AG09309 (cell line): ENCODE measurements at places on chromosomes 7 and 10.
A peak's percentile ranks its signal among the peaks of the same experiment; 100 is the strongest.

GRCh38 chr7:99694201-99694911 is 14.6 kb upstream of the CYP3A5 start:
- no peak for DNase-seq

GRCh38 chr10:73759512-73760115 is 15.4 kb downstream of the SEC24C start:
- DNase-seq = no peak

GRCh38 chr10:62457598-62457997 is 83.4 kb downstream of the ZNF365 start:
- no peak for DNase-seq

- DNase-seq = no peak
Observed at GRCh38 chr7:94350734-94351133, 44.0 kb upstream of the COL1A2 start.

DNA sequence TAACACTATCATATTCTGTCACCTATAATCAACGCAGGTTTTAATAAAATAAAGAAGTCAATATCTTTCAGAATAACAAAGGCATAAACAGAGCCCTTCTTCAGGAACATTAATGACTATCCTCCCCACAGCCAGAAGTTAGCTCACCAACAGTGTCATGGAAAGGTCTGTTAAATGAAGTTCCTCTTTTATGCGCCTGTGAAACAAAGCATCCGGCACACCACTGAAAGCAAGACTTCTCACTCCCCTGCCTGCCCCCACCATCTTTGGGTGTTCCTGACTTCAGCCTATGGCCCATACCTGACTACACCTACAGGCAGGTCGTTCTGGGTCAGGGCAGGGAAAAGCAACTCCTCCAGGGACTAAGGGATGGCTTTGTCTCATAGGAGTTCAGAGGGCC is 205.4 kb downstream of the FANK1 start:
- no peak for DNase-seq

DNA sequence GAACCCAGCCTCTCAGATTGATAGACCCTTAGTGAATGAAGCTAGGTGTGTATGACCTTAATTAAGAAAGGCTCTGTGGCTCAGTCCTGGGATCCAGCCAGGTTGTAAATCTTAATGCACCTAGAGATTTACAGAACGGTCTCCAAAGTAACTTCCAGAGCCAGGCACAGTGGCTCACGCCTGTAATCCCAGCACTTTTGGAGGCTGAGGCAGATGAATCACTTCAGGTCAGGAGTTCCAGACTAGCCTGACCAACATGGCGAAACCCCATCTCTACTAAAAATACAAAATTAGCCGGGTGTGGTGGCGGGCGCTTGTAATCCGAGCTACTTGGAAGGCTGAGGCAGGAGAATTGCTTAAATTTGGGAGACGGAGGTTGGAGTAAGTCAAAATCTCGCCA is 24.3 kb downstream of the CALHM2 start:
- no peak for DNase-seq

- no peak for DNase-seq
Observed at GRCh38 chr7:138008588-138009349, 6.9 kb upstream of the CREB3L2 start.

GRCh38 chr10:6025683-6026255 is 36.4 kb downstream of the IL2RA start:
- no peak for DNase-seq

DNA sequence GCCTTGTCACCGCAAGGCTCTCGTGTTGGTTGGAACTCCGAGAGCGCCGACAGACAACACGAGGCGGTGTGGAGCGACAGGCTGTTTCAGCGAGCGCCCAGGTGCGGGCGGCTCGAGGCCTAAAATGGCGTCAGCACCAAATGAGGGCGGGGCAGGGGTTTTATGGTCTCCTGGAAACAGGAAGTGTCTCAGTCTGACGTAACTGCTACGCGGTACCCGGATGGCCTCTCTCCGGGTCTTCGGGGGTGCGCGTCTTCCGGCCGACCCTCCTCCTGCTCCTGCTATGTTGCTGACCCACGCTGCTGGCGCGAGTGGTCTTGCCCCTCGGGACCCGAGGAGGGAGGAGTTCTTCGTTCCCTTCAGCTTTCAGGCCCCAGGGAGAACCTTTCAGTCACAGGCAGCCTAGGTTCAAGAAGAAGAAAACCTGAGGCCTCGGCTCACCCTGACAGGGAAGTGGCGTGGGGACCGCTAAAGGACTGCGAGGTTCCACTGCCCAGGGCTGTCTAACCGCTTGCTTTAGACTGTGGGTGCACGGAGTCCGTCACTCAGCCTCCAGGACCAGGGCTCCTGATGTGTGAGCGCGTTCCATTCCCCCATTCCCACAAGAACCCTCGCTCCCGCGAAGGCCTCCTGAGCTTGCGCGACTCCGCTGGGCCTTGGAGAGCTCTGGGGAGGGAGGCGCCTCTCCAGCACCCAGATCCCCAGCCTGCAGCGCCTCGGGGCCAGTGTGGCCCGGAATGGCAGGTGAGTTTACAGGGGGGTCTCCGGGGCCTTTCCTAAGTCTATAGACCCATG is 77.3 kb downstream of the GLRX3 start:
- no peak for DNase-seq

DNA sequence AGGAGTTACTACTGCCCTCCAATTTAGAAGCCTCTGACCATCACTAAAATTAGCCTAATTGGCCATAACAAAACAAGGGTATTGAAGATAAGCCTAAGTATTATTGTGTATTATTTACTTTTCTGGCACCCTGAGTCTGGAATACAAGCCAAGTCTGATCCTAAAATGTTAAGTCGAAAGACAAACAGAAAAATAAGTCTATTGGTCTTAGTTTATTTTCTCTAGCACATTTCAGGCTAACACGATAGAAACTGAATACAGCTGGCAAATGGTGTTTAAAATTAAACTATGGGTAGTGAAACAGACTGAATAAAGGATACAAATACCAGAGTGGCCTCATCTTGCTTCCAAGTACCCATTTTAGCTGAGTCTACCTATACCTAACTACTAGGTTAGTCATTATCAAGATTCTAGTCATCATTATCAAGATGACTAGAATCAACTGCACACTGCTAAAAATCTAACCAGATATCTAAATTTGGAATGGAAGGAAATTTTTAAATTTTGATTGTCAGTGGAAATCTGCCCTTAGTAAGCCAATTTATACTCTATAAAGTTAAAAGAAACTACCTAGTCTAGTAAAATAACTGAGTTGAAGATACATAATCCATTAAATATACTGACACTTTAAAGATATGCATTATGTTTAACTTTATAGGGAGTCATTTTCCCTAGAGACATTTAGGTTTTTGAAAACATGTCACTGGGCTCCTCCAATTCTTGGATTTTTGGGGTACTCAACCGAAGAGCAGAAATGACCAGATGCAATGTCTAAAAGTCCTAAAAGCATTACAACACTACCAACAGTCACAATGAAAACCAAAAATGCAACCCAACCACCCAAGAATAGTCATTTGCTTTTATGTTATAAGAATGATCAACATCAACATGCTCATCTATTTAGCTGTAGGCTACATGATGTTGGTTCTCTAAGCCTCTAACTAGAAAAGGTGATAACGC is 80.9 kb downstream of the NT5C2 start:
- DNase-seq = no peak

DNA sequence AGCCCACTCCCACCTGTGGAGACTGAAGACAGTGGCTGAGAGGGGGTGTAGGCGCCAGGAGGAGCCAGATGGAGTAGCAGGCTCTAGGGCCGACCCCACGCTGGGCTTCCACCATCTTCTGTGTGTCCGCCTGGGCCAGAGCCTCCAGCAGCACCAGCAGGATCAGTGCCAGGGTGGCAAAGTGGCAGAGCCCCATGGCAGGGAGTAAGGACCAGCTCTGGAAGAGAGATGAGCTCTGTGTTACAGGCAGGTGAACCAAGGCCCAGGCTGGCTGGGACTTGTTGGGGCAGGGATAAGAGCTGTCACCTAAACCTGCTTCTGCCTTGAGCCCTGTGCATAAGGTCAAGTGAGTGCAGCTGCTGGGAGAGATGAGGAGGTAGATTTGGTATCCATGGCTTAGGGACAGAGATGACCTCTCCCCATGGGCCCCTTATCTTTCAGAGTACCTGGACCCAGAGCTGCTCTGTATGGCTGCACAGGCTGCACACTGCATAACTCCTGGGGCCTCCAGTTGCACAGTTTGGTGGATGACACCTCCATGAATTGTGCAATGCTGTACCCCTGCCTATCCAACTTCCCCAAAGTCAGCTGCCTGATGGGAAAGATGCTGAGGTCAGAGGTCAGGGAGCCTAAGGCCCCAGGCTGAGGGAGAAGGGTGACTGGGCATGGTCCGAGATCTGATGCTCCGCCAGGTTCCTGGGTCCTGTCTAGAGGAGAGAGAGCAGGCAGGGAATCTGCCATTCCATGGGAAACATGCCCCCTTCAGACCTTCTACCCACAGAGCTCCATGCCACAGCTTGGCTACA is 7.4 kb upstream of the SAMD8 start:
- no peak for DNase-seq

DNA sequence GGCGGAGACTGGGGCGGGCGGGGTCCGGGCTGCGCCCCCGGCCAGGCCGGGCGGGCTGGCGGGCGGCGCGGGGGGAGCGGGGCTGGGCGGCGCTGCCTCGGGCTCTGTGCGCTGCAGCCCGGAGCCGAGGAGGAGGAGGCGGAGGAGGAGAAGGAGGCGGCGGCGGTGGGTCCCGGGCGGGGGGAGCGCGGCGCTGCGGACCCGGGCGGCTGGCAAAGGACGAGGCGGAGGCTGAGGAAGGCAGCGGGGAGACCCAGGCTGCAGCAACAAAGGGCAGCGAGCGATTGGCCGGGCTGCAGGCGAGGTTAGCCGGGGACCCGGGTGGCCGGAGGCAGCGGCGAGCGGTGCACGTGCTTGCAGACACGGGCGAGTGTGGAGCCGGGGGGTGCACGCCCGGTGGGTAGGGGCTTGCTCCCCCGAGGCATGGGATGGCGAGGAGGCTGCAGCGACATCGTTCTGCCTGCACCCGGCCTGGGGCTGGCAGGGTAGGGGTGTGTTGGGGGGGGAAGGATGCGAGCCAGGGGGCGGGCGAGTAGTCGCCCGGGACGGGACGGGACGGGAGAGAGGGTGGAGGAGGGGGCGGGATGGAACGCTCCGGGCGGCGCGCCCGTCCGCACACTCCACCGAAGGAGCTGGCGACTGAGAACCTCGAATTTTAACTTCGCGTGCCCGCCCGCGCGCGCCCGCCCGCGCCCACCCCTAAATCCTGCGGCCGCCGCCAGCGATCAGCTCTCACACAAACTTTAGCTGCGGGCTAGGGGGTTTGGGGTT is 844 bp upstream of the KAT6B start:
- no peak for DNase-seq

GRCh38 chr10:122227754-122228153 is 43.3 kb upstream of the BTBD16 start:
- no peak for DNase-seq

DNA sequence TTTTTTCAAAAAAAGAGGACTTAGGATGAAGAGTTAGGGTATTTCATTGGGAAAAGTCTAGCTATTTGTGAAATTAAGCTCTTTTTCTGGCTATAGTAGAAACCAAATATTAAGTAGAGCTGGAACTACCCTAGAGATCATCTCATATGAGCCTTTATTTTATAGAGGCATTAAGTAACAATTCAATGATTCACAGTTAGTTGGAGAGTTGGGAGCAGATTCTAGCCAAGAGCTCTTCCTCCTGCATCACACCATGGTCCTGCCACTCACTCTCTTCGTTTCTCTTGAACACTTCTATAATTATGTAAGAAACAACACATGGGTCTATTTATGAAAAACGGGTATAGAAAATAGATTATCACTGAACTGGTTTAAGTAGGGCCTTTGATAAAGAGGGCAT is 76.1 kb upstream of the ANK3 start:
- no peak for DNase-seq

DNA sequence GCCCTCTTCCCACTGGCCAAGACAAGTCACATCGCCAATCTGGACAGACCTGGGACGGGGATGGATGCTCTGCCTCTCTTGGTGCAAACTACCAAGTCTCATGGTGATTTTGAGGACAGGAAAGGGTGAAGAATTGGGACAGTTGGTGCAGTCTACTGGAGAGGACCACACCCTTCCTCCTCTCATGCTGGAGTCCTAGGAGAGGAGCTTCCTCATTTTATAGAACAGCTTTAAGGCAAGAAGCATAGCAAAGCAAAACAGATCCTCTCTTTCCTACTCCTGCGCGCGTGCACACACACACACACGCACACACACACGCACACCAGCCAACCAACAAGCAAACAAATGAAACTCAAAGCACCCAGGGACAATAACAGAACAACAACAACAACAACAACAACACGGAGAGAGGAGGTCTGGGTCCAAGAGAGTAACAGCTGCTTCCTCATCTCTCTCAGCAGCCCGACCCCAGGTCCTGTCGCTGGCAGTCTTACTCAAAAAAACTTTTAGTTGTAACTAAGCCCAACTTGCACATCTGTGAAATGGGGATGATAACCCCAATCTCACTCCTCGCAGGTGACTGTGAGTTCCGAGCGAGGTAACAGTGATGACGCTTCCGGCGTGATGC is 83.4 kb downstream of the TMEM178B start:
- no peak for DNase-seq

DNA sequence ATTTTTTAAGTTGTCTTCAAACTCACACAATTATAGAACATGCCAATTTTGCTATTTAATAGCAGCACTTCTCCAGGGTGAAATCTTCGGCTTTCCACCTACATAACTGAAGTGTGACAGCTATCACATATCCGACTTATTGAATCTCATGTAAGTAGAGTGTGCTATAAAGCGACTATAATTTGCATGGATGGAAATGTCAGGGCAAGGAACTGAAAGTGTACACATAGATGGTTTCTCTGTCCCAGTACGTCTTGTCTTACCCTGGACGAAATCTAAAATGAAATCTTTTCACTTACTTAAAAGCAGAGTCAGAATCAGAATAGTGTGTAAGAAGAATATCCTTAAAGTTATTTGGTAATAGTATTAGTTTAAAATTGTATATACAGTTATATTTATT is 132.3 kb downstream of the THSD7A start:
- no peak for DNase-seq

GRCh38 chr7:24786306-24786705 is 29.0 kb upstream of the GSDME start:
- peak; percentile 14 for DNase-seq

DNA sequence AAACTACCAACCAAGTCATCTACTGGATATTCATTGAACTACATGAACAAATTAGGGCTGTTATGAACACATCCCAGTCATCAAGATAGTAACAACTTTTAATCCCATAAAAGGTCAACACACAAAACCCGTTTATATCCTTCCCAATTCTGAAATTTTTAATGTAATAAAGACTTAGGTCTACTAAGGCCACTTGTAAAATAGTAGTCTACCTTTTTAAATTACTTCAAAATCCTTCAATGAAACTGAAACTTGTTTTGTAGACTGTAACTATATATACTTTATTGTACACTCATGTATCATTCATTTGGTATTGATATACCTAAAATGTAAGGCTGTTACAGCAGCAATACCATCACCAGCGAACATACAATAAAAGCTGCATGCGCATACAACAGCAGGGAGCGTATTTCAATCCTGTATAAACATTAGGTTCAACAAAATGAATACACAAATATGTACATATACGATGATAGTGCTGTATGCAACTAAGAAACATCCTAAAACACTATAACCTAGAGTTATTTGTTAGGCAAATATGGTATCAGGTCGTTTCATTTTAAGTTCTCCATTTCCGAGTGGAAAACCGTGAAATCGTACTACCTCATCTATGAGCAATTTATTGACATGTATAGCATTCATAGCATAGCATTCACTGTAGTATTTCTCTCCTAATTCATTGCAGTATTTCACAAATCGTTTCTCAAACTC is 973 bp downstream of the ATAD1 start:
- DNase-seq = no peak

GRCh38 chr7:33714208-33714607 is 191.1 kb upstream of the BMPER start:
- no peak for DNase-seq
